Mammary epithelial cell (primary cell): ENCODE measurements at places on chromosomes 1 and 21. TPM values are rescaled to one million over a fixed set of nuclear protein-coding genes. Genes with fewer than 3 reads are reported as not detected.

- DNase-seq = no peak
Measured at GRCh38 chr1:115671176-115671934, 29.6 kb downstream of the VANGL1 start.

BSND gene
- total RNA-seq = not detected

- DNase-seq = no peak
Measured at GRCh38 chr21:35436899-35437298, 387.8 kb upstream of the RUNX1 start.

DNA sequence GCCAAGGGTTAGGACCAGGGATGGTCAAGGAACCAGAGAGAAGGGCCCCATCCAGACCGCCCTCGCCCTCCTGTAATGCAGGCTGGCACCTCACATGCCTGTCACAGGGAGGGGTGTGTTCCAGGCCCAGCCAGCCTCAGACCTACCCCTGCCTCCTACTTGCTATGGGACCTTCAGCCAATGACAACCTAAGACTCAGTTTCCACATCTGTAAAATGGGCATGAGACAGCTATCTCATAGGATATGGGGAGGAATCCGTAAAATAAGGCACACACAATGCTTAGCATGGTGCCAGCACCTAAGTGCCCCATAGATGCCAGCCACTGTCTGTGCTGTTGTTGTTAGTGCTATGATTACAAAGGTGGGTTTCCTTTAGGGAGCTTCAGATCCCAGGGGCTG is 7.9 kb downstream of the KIF17 start:
- no peak for DNase-seq

DNA sequence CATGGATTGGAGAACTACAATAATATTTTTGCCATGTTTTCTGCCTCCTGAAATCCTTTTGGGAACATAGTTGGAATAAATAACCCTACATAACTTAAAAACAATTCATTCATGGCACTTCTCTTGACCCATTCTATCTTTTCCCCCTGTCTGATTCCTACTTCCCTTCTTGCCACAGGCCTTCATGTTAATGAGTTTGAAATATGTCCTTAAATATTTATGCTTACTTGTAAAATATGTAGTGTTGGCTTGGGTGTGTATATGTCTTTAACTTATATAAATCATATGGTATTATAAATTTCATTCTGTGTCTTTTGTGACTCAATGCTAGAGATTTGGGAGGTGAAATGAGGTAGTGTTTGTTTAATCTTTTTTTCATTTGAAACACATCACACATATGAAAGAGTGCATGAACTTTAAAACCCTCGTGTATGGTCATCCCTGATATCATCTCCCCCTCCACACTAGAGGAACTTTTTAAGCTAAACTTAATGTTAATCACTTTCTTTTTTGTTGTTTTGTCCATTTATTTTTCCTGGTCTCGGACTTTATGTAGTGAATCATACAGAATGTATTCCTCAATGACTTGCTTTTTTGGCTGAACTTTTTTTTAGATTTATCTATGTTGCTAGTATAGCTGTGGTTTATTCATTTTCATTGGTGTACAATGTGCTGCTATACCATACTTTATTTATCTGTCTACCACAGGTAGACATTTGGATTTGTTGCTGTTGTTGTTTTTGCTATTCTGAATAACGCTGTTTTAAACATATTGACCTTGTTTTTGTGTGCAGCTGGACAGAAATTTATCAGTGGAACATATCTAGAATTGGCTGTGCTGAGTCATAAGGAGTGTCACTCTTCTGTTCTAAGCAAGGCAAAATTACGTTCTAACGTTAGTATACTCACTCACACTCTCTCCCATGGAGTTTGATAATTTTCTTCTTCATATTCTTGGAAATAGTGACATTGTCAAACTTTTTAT is 441.6 kb downstream of the PLPP3 start:
- DNase-seq = no peak
